ENCODE measurements at places on chromosomes 4 and X.

- DNase-seq: no peak
Observed at GRCh38 chr4:71470524-71470923, 131.7 kb downstream of the SLC4A4 start.

DNA sequence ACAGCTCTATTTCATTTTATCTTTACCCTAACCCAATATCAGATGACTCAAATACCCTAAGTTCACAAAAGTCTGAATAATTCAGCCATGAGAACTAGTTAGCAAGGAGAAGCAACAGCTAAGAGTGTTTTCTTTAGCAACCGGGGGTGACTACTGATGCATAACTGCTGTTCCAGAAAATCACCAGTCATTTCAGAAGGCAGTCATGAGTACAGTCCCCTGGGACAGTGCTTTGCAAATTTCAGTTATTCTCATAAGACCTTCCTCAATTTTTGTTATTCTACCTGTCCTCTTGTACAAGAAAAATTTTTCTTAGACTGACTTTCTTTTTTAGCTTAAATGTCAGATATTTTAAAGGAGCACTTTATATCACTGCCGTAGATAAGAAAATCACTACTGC lies 16.4 kb downstream of the BANK1 start:
- DNase-seq: no peak

- DNase-seq: no peak
Observed at GRCh38 chrX:133250184-133251100, 32.3 kb upstream of the TFDP3 start.

GRCh38 chr4:142846729-142847596 lies 862 bp upstream of the INPP4B start:
- DNase-seq: no peak

DNA sequence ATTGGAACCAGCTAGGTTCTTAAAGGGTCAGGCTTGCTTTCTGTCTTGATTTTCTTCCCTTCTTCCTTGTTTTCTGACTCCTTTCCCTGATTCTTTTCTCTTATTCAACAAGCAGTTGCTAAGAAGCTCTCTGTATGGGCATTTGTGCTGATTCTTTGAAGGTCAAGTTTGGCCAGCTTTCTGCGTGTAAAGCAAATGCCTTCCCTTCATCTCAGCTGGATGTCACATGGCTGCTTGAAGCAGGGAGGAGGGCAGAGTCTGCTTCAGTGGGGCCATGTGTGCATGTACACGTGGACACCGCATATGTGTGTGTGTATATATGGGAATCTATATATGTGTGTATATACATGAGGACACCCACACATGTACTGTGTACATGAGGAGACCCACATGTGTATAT lies 139.9 kb upstream of the ATP6AP2 start:
- DNase-seq: peak; percentile 19

DNA sequence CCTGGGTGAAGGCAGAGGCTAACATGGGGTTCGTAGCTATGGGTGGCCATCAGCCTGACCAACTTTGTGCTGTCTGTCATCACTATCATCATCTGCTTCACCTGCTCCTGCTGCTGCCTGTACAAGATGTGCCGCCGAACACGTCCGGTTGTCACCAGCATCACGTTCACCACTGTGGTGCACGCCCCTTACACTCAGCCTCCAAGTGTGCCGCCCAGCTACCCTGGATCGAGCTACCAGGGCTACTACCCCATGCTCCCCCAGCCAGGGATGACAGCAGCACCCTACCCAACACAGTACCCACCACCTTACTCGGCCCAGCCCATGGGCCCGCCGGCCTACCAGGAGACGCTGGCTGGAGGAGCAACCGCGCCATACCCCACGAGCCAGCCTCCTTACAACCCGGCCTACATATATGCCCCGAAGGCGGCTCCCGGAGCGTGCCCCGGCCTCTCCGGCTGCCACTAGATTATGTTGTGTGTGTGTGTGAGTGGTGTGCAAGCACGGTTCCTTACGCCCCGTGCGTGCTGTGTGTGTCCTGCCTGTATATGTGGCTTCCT lies 238.1 kb upstream of the ZCCHC13 start:
- no peak for DNase-seq

GRCh38 chrX:9935436-9935835 lies 31.7 kb upstream of the CLDN34 start:
- DNase-seq: no peak

DNA sequence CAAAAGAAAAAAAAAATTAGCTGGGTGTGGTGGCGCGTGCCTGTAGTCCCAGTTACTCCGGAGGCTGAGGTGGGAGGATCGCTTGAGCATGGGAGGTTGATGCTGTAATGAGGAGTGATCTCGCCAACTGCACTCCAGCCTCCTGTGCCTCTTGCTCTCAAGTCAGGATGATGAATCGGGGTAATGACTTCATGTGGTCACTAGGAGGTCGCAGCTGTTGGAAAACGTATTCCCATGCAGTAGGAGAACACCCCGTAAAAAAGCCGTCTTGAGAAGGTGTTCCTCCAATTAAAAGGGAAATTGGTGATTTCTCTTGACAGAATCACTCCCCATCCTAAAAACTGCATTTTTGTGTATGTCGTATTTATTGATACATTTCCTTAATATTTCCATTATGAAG lies 2.2 kb downstream of the CCNB3 start:
- no peak for DNase-seq

- no peak for DNase-seq
Observed at GRCh38 chrX:13377550-13377934, 57.7 kb upstream of the ATXN3L start.

DNA sequence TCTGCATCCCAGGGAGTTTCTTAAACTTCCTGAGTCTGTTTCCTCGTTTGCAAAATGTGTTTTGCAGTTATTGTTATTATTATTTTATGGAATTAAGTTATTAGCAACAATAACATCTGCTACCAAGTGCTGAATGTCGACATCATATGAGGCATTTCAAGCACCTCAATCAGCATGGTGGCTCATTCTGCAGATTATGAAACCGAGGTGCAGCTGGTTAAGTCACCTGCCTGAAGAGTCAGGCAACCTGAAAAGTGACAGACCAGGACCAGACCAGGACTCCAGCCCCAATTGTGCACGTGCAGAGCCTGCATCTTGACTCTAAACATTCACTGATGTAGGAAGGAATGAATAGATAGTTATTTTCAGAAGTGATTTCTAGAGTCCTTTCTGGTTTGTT lies 99.8 kb downstream of the AFAP1 start:
- DNase-seq: no peak

Measured in C1 segment of cervical spinal cord (tissue), 14 donors.